Activated CD8-positive, alpha-beta memory T cell treated with anti-CD3 and anti-CD28 coated beads for 48 hours (primary cell): ENCODE measurements at places on chromosomes 6 and 20.

DNA sequence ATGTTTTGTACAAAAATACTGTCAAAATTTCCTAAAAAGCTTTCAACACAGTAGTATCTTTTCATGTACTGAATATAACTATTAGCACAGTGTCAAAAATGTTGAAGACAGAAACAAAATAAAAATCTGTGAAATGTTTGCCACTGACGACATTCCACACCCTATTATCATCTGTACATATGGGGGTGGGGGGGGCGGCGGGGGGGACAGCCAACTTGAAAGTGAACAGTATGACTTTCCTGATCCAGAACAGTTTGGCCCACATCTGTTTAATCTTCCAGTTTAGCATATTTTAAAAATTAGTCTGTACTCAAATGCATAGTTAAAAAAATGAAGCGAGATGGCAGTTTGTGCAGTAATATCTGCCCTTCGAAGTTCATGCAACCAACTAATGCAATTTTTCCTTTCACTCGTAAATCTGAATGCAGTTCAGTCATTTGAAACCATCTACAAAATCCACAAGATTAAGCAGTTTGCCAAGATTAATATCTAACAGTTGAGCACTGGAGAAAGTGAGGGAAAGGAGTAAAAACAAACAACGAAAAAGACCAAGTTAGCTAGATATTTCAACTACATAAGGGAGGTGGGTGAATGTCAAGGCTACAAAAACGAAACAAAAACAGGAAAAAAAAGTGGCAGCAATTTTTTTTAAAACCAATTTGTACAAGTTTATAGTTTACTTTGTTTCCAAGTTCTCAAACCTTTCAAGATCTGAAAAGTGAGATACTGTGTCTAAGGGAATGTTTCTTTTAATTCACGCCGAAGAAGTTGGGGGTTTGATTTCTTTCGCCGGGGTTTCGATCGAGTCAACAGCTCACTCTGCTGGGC is 1.9 kb downstream of the CITED2 start:
- DNase-seq: no peak

DNA sequence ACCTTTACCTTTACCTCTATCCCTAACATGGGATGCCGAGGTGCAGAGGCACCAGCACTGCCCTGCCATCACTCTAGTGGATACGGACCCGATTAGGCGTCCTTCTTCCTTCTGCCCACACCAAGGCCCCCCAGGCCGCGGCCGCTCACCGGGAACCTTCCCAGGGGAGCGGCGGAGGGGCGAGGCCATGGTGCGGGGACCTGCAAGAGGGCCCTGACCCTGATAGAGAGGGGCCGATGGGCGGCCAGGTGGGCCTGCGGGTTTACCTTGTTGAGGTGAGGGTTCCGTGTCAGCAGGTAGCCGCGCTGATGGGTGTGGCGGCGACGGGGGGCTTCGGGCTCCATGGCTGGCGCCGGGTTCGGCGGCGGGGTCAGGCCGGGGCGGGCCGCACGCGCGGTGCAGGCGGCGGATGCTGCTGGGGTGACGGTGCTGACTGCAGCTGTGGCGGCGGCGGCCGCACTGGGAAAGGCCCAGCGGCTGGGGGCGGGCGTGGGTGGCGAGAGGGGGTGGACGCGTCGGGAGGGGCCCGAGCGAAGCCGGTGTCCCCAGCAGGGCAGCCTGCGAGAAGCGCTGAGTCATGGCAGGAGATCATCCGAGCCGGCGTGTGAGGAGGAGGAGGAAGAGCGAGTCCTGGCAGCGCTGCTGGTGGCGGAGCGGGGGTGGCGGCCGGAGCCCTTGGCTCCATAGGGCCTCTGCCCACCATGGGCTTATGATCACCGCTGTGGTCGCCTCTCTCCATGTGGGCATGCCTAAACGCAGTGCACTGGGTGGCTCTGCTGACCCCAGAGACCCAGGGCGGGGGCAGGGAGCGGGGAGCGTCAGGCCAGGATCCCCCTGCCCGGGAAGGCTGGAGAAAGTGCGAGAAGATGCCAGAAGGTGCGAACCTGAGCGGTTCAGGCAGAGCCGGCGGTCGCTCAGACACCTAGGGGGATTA is at the start of gene ME1:
ME1 (minus strand) TSS at position 441 of the 934 bp plus-strand sequence; CDS start at position 344, 97 bp downstream.
- DNase-seq: no peak

GRCh38 chr6:35775031-35775430 is 1.4 kb upstream of the CLPSL2 start:
- no peak for DNase-seq

GRCh38 chr20:34871966-34872621 is 562 bp downstream of the GGT7 start:
- no peak for DNase-seq

- DNase-seq: no peak
Observed at GRCh38 chr6:20915156-20915555, 380.9 kb downstream of the CDKAL1 start.

- DNase-seq: no peak
Observed at GRCh38 chr6:155254139-155254538, 9.7 kb upstream of the CLDN20 start.

GRCh38 chr20:32132911-32133549 is 23.5 kb downstream of the TM9SF4 start:
- no peak for DNase-seq
